ENCODE measurements at places on chromosomes 1 and 21.

DNA sequence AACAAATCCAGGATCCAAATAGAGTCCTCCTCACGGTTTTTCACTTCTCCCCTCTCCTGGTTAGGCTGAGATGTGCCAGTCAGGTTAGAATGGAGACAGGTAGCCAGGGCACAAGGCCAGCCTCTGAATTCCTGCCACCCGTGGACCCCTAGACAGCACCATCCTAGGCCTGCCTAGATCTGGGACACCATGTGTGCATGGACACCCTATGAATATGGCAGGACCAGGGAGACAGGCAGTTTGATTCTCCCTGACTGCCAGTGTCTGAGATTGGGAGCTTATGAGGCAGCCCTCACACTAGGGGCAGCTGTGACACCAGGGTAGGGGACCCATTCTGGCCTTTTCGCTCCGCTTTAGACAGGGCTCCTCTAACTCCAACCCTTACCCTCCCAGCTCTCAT lies 7.5 kb downstream of the AVPR1B start:
- no peak for DNase-seq

- DNase-seq, result no peak
Observed at GRCh38 chr1:204672482-204673121, 12.9 kb downstream of the LRRN2 start.

DNA sequence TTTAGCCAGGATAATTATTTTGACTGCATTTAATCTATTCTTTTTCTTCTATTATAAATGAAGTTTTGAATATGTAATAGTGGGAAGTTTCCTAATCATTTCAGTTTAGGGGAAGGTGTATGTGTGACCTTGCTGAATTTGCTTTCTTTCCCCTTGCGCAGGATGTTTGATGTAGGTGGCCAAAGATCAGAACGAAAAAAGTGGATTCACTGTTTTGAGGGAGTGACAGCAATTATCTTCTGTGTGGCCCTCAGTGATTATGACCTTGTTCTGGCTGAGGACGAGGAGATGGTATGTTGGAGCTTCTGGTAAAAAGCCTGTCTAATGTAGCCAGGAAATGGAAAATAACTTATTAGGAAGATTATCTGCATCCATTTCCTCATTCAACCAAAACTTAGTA lies 33.4 kb downstream of the GNAT2 start:
- DNase-seq, result no peak

DNA sequence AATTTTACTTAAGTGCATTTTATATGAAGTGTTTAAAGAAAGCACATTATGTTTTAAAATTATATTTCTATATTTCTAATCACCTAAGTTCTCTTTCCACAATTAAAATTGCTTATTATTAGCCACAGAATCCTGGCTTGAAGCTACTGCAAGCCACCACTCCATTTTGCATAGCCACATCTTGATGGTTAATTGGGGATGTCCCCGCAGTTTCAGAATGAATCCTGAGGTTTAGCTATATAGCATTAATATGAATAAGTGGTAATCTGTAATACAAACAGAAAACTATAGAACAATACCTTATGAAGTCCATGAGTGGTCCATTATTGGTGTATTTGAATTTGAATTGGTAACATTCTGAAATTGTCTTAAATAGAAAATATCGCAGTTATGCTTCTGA lies 11.6 kb upstream of the GOLPH3L start:
- no peak for DNase-seq

DNA sequence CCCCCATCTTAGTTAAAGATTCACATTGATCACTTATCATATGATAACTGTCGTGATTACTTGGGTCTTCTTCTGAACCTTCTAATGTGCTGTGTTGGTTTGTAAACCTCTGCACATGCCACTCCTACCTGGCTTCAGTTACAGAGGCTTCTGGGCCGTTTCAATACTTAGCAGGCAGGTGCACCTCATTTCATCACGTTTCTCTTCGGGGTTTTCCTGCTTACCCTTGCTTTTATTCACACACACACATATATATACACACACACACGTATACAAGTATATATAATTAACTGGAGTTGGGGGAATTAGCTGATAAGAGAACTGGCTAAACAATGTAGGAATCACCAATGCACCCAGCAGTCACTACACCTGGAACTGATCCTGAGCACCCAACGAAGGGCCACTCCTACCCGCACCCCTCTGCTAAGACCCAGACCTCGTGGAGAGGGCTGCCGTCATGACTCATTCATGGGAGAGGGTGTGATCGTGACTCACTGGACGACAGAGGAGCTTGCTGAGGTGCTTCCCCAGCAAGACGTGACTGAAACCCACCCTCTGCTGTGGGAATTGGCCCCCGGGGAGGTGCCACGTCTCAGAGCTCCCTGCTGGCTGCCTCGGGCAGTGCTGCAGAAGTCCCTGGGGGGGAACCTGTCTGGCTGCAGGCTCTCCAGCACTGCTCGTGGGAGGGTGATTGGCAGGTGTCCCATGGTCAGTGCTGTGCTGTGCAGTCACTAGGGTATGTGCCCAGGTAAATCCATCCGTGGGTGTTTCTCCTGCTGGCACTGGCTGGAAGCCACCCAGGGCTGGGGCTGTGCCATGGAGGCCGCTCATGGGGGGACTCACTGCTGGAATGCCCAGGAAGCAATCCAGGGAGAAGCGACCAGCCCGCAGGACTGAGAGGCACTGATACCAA lies 166.6 kb downstream of the DYRK1A start:
- DNase-seq, result peak; percentile 83

DNA sequence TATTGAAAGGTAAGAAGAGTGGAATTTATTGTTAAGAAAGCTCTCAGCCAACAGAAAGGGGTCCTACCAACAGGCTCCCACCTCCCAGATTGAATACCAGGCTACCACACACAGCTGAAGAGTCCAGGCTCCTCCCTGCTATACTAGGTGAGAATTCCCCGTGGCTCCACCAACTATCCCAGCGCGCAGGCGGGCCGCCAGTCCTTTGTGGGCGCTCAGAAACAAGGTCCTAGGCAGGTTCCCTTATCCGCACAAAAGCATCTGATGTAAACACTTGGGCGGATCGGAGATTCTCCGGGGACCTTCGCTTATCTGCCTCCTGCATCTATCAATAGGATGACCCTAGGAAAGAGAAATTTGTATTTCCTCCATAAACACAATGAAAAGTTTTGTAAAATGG lies 423.9 kb upstream of the ADGRL4 start:
- DNase-seq, result no peak

Data from M059J (cell line).